Lower lobe of right lung (tissue), 2 donors: ENCODE measurements at places on chromosomes 5 and 9.

- DNase-seq, result no peak
Measured at GRCh38 chr5:54401515-54401914, 54.0 kb upstream of the HSPB3 start.

- DNase-seq, result peak; percentile 69
Measured at GRCh38 chr9:33159777-33160127, 7.4 kb downstream of the B4GALT1 start.

GRCh38 chr5:178531786-178532185 lies 58.4 kb downstream of the COL23A1 start:
- DNase-seq, result no peak

DNA sequence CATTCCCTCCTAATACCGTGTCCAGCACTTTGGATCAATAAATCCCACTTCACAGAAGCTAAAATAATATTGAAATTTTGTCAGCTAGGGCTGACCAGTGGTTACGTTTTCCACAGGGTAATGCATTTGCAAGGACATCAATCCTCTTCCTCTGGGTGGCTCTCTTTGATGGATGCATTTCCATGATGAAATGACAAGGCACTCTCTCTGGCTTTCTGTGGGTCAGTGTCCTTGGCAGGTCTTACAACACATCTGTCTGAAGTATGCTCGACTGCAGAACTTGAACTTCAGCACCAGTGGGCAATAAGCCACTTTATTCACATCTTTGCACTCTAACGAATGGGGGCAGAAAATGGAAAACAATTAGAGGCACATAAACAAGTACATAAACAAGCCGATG lies 330.1 kb downstream of the ADAMTS6 start:
- no peak for DNase-seq
